Calu3 (cell line): ENCODE measurements at places on chromosomes 11 and 22. TPM values are rescaled to one million over a fixed set of nuclear protein-coding genes. Genes with fewer than 3 reads are reported as not detected.

Gene GGTLC3
- total RNA-seq = not detected in 2 replicates

Gene KCNJ4
- not detected in 2 replicates for total RNA-seq

Gene THYN1
- 26.0 and 27.2 TPM in 2 replicates for total RNA-seq

Gene RIMBP3C
- 0.17 TPM in 1 of 2 replicates, not detected in the other for total RNA-seq

Gene CRYBB3
- total RNA-seq = 1.4 and 1.8 TPM in 2 replicates

Gene OMP
- total RNA-seq = 1.1 and 2.6 TPM in 2 replicates

Gene ANO3
- not detected in 2 replicates for total RNA-seq

Gene TTC36
- total RNA-seq = 0.38 and 0.39 TPM in 2 replicates

Gene PEX16
- total RNA-seq = 32.9 and 34.5 TPM in 2 replicates

Gene MAJIN
- total RNA-seq = 0.56 TPM in 1 of 2 replicates, not detected in the other

Gene HTR3B
- not detected in 2 replicates for total RNA-seq

Gene OTOG
- total RNA-seq = 0.32 TPM in 1 of 2 replicates, not detected in the other
